Muscle of back (tissue), 13 donors: ENCODE measurements at places on chromosomes 6 and 20.
A peak's percentile ranks its signal among the peaks of the same experiment; 100 is the strongest.

GRCh38 chr20:35468671-35469334 lies 13.4 kb downstream of the CEP250 start:
- no peak for DNase-seq

DNA sequence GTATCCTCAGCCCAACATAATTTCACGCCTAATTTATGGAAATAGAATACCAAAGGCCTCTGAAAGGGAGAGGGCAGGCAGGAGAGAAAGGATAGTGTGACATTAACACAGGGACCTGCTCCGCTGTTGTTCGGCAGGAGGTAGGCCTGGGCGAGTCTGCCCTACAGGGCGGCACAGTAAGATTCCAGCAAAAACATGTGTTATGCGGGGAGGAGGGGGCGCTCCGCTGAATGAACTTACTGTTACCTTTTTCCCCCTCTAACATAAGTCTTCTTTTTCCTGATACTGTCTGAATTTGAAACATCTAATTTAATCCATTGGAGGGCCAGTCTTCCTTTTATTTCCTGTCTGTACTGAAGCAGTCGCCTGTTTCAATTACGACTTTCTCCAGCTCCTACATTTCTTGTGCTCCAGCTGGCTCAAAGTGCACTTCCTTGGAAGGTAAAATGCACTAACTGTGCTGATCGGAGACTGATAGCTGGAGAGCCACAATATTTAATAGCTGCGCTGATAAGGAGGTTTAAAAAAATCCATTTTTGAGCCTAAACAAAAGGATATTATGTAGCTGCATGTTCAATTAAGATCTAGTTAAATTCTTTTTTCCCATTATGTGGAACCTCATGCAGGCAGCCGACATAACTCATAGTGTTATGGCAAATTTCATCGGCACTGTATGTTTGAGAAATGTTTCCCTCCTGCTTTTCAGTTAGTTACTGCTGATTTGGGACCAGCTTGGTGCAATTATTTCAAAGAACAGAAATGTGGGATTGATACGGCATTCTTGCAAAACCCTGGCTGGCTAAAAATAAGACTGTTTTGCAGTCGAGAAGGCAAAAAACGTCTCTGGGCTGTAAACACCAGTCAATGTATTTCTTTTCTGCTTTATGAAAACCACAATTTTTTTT lies 193.0 kb downstream of the FOXC1 start:
- DNase-seq: peak; percentile 63

- no peak for DNase-seq
Measured at GRCh38 chr6:156832669-156833068, 55.5 kb downstream of the ARID1B start.

DNA sequence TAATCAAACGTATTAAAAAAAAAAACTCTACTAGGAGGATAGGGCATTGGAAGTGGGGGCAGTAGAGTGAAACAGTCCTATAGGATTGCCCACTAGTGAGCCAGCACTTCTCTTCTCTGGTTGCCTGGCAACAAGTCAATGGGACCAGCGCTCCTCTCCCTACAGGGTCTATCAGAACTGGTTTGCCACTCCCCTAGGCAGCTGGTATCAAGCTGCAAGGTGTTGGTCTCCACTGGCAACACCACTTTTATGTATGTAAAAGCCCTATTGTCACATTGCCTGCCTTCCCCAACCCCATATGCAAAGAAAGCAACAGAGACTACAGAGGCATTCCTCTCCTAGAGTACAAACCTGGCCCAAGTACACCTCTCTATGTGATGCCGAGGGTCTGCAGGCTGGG lies 166.9 kb upstream of the MCHR2 start:
- no peak for DNase-seq

GRCh38 chr6:18209539-18210197 lies 54.4 kb downstream of the KDM1B start:
- no peak for DNase-seq

DNA sequence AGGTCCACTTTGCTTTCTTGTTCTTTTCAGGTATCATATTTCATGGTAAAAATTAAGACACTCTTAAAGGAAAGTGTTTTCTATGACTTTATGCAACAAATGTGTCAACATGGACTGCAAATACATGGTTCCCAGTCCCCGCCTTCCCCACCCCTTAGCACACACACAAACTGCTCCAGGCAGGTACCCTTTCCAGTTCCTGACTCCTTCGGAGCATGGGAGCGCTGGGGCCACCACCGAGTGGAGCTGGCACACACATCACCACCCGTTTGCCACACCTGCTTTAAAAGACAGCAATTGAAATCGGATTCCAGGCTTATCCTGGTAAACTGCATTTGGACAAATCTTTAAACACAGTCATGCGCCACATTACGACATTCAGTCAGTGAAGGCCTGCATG lies 22.2 kb downstream of the RNASET2 start:
- no peak for DNase-seq

DNA sequence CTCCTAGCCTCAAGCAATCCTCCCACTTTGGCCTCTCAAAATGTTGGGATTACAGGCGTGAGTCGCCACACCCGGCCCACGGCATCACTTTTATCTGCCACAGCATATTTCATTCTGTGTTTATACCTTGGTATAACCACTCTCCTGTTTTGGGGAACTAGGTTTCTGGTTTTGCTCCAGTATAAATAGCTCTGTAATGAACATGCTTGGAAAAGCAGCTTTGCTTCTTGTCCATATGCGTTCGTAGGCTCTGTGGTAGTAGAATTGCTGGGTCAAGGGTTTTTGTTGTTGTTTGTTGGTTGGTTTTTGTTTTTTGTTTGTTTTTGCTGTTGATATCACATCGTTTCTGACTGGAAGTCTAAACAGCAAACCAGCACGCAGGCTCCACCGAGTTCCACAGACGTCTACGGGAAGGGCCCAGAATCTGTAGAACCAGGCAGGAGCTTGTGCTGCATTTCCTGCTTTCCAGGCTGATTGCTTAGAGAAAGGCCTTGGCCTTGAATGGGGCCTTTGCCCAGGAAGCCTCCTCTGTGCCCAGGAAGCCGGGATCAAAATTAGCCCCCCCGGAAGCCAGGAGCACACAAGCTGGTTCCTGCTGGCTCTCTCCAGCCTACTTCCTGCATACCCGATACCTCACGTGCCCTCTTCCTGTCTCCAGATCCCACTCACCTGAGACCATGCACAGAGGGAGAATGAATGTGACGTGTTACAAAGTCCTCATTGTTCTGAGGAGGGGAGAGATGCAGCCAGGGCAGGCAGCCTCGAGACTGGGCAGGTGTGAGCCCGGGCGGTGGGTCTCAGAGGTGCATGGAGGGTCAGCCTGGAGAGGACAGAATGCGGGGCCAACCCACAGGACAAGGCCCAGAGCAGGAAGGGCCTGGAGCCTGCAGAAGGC lies 34.7 kb downstream of the AAR2 start:
- DNase-seq: no peak
